ENCODE measurements at places on chromosomes 12 and 14. TPM values are rescaled to one million over a fixed set of nuclear protein-coding genes. Genes with fewer than 3 reads are reported as not detected.

Gene LALBA
- not detected for total RNA-seq

Gene SUSD6
- total RNA-seq = 11.7 TPM

Gene AMDHD1
- total RNA-seq = 0.07 TPM

Gene CCDC198
- total RNA-seq = not detected

Gene COCH
- total RNA-seq = 0.18 TPM

Gene ESRRB
- total RNA-seq = not detected

Gene NANOG
- not detected for total RNA-seq

DNA sequence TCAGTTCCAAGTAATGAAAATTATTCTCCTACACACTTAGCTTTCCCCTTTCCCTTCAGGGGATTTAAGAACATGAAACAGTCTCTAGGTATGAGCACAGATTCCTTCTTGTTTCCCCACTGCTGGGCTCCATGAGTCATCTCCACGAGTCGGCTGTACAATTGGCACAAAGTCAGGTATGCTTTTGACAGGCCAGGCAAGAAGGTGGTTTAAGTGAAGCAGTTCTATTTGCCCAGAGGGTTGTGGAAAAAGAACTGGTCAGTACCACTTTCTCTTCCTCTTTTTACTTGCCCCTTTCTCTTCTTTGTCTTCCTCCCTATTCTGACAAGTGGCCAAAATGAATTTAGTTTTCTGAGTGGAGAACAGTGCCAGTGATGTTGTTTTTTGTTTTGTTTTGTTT lies 16.3 kb downstream of the DYNC1H1 start:
- peak; percentile 88 for DNase-seq

- peak; percentile 55 for DNase-seq
These were observed 190.8 kb upstream of the PRMT8 start for GRCh38 chr12:3299929-3300832.

DNA sequence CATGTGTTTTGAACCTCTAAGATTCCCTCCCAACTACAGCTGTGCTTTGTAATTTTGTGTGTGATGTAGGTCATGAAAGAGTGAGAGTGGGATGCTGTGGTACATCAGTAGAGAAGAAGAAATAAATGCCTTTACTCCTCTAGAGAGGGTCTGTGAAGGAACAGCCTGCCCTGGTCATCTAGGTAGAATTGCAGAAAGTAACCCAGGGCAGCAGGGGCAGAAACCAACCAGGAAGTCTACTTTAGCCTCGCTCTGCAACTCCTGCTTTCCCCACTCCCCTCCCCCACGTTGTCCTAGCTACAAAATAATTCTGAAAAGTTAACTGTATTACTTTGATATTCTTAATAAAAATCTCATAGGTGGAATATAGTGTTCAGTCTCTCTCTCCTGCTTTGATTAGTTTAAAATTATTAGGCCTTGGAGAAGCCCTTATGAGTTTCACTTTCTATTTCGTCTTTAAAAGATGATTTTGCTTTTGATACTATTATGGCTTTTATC lies 7.5 kb downstream of the TBK1 start:
- DNase-seq = no peak

DNA sequence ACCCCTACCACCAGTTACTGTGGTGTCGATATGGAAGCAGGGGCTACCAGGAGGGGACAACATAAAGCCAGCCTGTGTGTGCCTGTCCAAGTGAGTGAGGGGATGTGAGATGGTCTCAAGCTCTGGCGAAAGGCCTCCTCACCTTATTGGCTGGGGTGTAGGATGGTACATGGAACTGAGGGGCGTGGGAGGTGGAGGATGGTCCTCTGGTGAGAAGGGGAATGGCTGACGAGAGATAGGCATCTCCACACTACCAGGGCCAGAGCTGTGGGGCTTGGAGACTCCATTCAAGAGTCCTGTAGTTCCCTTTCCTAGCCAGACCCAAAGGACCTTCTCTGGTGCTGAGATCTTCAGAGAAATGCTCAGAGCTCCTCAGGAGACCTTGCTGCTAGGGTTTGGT lies 32.5 kb upstream of the COL2A1 start:
- no peak for DNase-seq

DNA sequence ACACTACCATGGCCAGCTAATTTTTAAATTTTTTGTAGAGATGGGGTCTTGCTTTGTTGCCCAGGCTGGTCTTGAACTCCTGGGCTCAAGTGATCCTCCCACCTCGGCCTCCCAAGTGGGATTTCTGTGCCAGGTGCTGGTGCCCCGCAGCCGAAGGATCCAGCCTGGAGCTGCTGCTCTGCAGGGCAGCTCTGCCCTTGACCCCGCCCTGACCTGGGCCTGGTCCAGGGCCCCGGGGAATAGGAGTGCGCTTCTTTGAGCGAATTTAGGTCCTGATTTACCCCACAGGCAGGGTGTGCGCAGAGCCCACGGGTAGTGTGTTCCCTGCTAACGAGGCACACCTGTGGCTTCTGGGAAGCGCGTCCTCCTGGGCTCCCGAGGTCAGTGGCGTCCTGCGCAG lies 15.2 kb downstream of the ACADS start:
- DNase-seq = no peak

- DNase-seq = no peak
These were observed at the start of gene RAB15 for GRCh38 chr14:64971943-64972791. RAB15 (minus strand) TSS chr14:64972336; CDS start chr14:64972076, 260 bp downstream.

DNA sequence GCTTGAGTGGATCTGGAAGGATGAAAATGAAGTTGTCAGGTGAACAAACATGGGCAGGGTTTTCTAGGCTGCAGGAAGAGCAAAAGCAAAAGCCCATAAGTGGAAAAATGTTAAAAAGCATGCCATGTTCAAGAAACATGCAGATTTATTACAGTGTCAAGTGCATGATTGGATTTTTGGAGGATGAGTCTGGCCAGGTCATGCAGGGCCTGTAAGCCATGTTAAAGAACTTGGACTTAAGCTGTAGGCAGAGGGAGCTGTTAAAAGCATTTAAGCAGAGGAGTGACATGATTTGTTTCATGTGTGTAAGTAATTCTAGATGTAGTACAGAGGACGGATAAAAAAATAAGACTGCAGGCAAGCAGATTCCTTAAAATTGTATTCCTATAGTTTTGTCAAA lies 16.3 kb upstream of the SINHCAF start:
- DNase-seq = no peak

DNA sequence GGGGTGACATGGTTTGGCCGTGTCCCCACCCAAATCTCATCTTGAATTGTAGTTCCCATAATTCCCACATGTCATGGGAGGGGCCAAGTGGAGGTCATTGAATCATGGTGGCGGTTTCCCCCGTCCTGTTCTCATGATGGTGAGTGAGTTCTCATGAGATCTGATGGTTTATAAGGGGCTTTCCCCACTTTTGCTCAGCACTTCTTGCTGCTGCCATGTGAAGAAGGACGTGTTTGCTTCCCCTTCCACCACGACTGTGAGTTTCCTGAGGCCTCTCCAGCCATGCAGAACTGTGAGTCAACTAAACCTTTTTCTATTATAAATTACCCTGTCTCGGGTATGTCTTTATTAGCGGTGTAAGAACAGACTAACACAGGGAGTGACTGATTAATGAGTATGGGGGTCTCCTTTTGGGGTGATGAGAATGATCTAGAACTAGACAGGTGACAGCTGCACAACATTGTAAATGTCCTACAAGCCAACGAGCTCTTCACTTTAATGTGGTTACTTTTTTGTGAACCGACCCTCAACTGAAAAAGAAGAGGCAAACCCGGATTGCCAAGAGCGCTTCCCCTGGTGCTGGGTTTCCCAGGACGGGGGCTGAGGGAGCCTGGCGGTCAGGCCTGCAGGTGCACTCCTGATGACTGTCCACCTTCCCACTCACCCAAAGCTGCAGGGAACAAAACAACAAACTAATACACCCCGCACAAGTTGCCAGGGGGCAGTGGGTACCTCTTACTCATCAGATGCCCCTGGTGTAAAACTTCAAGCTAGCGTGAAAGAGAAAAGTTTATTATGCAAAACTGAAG lies 90.1 kb downstream of the NCOR2 start:
- no peak for DNase-seq

DNA sequence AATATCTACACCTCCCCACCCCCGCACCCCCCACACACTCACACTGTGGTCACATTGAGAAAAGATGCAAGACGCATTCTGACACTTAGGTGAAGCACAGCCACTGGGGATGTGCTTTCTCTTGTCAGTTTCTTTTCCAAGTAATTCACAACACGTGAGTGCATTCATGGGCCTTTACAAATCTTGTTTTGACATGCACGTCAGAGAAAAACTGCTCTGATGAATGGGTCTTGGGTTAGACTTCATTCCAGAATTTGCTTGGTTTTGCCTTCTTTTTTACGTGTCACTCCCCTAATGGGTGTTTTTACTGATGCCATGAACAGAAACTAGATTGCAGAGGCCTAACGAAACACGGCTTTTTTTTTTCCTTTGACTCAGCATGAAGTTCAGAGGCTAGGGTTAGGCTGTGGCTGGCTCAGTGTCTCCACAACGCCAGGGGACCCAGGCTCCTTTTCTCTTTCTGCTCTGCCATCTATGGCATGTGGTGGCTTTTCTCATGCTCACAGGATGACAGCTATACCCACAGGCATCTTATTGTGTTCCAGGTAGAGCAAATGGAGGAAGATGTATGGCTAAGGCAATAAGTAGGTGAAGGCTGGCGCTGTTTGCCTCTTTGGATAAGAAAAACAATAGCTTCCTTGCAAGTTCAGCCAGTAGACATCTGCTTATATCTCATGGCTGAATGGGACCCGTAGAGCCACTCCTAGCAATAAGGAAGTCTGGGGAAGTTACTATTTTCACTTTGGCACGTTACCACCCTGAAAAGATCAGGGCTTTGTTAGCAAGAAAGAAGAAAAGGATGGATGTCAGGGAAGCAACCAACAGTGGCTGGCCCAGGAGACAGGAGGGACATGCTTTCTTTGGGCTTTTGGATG lies 253.3 kb downstream of the SLC15A4 start:
- DNase-seq = no peak

DNA sequence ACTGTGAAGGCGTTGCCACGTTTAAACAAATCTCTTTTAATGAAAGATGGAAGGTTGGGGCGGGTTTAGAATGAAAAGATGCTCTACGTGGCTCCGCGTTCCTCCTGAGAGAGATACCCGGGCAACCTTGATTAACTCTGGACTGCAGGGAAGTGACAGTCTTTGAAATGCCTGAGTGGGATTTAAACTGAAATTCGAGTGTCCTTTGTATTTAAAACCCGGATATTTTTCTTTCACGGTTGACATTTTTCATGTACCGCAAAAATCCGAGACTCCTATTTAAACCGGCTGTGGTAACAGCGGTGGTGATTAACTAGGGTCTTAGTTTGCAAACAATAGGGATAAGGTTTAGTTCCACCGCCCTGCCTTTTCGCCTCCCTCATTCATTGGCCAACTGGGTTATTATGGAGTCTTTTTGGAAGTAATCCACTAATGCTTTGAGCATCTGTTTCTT lies 707 bp downstream of the G2E3 start:
- DNase-seq = no peak

DNA sequence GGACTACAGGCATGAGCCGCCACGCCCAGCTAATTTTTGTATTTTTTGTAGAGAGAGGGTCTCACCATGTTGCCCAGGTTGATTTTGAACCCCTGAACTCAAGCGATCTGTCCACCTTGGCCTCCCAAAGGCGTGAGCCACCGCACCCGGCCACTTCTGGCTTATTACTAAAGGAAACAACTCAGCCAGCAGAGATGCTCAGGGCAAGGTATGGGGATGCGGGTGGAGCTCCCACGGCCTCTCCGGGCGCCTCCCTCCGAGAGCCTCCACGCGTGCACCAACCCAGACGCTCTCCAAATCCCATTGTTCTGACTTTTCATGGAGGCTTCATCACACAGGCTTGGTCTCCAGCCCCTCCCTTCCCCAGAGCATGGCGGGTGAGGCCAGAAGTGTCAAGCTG lies 6.1 kb upstream of the GPR132 start:
- DNase-seq = no peak

- DNase-seq = no peak
These were observed 80.4 kb downstream of the PITPNM2 start for GRCh38 chr12:123070267-123071081.

- peak; percentile 92 for DNase-seq
These were observed 18.4 kb downstream of the ANO6 start for GRCh38 chr12:45234139-45234865.

GRCh38 chr12:113329791-113330417 lies 5.0 kb downstream of the SLC8B1 start:
- DNase-seq = no peak

GRCh38 chr12:48795550-48796455 lies 6.9 kb upstream of the ADCY6 start:
- DNase-seq = peak; percentile 39

GRCh38 chr12:121446750-121447149 lies 46.8 kb downstream of the RNF34 start:
- DNase-seq = no peak

- no peak for DNase-seq
These were observed 1.7 kb downstream of the ANKRD52 start for GRCh38 chr12:56256326-56256960.

DNA sequence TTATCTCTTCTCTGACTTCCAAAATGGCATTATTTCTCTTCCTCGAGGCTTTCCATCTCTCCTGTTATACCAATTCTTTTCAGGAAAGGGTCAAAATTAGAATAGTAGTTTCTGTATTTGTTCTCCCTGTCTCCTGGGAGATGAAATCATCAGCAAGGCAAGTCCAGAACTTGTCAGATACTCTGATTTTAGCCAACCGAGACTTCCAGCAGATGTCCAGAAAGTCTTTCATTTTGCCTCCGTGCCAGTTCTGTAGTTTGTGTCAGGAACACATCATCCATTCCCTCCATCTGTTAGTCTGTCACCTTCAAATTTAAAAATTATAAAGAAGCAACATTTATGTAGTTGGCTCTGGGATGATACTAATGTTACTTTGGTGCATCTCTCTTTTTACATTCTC lies 275.7 kb downstream of the CCDC59 start:
- DNase-seq = no peak

- no peak for DNase-seq
These were observed 2.4 kb downstream of the CBLN3 start for GRCh38 chr14:24426912-24427536.

GRCh38 chr14:72236629-72237028 lies 304.4 kb downstream of the RGS6 start:
- DNase-seq = no peak
